ENCODE measurements at places on chromosomes 5 and 9. TPM values are rescaled to one million over a fixed set of nuclear protein-coding genes. Genes with fewer than 3 reads are reported as not detected.

DNA sequence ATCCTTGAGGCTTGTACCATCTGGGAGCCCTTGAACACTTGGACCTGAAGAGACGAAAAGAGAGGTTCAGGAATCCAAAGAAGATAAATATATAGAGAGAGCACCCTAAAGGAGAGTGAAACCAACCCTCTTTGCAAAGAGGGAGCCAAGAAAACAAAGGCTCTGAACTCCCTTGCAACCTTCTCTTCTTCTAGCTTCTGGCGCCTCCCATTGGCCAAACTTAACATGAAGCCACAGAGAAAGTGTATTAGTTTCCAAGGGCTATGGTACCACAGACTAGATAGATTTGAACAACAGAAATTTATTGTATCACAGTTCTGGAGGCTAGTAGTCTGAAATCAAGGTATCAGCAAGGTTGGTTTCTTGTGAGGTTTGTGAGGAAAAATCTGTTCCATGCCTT is 175.1 kb downstream of the HCN1 start:
- DNase-seq, result no peak

- no peak for DNase-seq
Measured at GRCh38 chr9:130992682-130993032, 16.3 kb upstream of the LAMC3 start.

DNA sequence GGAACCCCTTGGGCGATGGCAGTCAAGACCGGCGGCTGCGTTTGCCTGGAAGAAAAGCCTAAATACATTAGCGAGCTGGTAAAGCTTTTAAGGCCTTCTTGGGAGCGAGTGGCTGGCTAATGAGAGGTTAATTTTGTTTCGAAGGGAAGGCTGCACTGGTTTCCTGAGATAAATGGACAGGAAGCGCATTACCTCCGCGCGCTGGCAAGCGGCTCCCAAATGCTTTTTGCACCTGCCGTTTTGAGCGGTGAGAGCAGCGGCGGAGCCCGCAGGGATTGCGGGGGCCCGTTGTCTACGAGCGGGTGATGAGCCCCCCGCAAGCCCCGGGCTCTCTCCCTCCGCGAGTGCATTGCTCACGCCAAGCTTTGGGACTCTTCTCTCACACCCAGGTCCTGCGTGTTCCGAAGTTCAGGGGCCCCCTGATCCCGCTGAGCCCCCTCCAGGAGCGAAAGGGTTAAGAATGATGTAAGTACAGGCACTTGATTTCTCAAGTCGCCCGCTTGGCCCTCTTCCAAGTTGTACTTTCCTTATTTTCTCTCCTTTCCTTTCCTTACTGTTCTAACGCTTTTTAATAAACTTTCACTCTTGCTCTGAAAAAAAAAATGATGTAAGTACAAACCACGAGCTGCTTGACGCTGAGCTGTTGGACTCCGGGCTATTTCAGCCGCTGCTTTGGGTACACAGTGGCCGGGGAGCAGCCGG is 3.1 kb upstream of the RGMB start:
- peak; percentile 57 for DNase-seq

- DNase-seq, result peak; percentile 67
Measured at GRCh38 chr5:177086654-177087397, at the start of gene FGFR4. Gene FGFR4, plus strand, starts transcription at chr5:177086915. Its CDS starts 2,688 bp downstream, at chr5:177089603.

- no peak for DNase-seq
Measured at GRCh38 chr5:39501397-39501796, 76.6 kb upstream of the DAB2 start.

DNA sequence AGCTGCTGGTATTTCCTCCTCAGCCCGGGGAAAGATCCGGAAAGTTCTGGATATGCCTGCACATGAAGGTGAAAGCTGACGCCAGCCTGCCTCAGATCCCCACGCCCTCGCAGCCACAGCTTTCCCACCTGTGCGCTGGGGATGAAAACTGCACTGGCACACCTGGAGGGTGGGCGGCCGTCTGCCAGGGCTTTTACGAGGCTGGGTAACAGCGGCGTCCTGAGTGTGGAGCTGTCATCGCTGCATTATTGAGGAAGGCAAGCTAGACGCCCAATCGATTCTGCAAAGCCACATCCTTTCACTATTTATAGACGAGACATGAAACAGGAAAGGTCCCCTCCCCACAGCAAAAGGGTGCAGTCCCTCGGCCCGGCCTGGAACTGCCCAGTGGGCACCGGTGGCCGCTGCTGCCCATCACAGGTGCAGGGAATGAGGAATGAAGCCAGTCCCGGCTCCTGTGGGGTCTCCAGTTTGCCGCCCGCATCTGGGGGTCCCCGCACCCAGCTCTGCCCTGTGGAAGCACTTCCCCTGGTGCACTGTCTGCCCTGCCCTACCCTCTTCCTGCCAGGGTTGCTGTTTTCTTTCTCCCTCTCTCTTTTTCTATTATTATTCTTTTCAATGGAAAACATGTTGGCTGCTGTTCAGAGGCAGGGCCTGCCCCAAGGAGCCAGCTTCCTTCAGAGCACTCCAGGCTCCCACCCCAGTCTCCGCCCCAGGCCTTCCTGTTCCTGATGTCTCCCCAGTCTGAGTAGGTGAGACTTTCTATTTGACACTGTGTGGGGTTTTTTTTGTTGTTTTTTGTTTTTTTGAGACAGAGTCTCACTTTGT is 7.0 kb downstream of the NOTCH1 start:
- DNase-seq, result no peak

- DNase-seq, result no peak
Measured at GRCh38 chr9:35516479-35516878, 26.6 kb downstream of the RUSC2 start.

GRCh38 chr9:124513376-124513994 is 6.3 kb upstream of the NR5A1 start:
- no peak for DNase-seq

- DNase-seq, result no peak
Measured at GRCh38 chr9:101791533-101791932, 53.1 kb upstream of the GRIN3A start.

DNA sequence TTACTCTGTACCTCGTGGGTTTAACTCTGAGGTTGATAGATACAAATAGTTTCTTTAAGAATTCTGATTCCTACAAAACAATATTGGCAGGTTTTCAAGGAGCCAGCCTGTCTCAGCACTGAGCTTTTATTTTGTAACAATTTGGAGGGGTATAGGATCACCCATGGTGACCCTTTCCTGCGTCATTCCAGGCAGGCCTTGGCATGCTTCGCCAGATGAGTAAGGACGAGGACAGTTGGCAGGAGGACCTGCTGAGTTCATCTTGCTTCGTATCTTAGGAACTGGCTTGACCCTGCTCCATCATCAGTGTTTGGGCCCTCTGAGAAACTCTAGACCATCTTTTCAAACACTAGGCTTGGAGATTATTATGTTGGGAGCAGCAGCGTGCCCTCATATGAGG is 17.9 kb downstream of the ZNF462 start:
- no peak for DNase-seq

GRCh38 chr5:180869587-180869986 is 8.5 kb upstream of the ZFP62 start:
- no peak for DNase-seq

DNA sequence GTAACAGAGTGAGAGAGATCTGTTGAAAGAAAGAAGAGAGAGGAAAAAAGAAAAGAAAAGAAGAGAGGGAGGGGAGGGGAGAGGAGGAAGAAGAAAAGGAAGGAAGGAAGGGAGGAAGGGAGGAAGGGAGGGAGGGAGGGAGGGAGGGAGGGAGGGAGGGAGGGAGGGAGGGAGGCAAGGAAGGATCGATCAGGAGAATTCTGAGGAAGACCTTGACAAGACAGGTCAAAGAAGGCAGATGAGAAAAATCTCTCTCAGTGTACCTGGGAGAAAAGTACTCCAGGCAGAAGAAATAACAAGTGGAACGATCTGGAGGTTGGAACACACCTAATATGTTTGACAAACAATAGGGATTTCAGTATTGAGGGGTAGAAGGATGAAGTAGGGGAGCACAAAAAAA is 64.6 kb upstream of the SUSD1 start:
- DNase-seq, result no peak

- DNase-seq, result no peak
Measured at GRCh38 chr5:24389968-24390367, 254.8 kb downstream of the CDH10 start.

DNA sequence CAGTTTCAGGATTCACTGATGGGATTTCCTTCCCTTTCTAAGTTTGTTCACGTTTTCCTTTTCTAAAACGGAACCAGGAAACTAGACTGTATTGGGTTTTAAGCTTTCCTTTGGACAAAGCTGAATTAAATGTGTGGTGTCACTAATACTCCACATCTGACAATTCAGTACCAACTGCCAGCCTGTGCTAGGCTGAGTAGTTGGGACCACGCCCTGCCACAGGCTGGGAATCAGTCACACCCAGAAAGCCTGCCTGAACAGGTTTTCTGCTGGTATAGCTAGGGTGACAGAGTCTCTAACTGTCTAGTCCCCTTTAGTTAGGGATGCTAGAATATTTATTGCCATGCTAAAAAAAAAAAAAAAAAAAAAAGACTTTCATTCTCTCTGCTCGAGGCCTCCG is 15.6 kb downstream of the SPACA9 start:
- peak; percentile 52 for DNase-seq

GRCh38 chr5:139789116-139789844 is 6.3 kb upstream of the PSD2 start:
- no peak for DNase-seq

- no peak for DNase-seq
Measured at GRCh38 chr9:136719195-136719880, 7.0 kb downstream of the DIPK1B start.

- DNase-seq, result no peak
Measured at GRCh38 chr9:14824481-14824880, 85.7 kb downstream of the FREM1 start.

DNA sequence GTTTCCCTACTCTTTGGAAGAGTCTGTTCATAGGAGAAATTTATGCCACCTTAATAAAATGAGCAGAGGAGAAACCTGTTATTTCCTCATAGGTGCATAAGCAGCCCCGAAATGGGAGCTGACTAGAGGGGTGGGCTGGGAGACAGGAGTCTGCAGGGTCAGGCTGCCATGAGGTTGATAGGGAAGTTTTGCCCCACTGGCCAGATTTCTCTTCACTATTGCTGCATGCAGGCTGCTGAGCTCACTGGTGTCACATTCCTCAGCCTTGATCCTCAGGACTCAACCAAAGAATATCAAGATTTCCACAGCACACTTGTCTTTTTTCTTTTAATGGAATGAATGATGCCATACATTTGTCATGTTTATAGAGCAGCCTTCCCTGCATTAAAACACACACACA is 60.7 kb downstream of the BHMT start:
- DNase-seq, result no peak

DNA sequence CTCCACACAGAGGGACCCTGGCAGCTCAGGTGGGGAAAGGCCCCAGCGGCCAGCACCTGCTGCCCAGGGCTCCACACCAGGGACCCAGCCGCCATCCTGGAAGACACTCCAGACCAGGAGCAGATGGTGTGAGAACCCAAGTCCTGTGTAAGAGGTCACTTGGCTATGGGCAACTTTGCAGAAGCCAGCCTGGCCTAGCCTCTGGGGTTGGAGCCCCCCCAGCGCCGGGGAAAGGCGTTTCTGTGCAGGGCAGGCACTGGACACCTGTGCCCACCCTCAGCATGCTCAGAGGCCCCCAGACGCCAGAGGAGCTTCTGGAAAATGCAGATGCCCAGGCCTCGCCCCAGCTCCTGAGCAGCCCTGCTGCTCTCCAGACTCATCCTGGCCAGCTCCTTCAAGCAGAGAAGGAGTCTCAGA is 34.0 kb downstream of the RASGEF1C start:
- no peak for DNase-seq

GRCh38 chr5:127805448-127805847 is 102.3 kb downstream of the CCDC192 start:
- DNase-seq, result no peak

- no peak for DNase-seq
Measured at GRCh38 chr9:121122246-121123032, 47.7 kb downstream of the CNTRL start.

- DNase-seq, result no peak
Measured at GRCh38 chr9:36328798-36329411, 70.7 kb upstream of the GNE start.

DNA sequence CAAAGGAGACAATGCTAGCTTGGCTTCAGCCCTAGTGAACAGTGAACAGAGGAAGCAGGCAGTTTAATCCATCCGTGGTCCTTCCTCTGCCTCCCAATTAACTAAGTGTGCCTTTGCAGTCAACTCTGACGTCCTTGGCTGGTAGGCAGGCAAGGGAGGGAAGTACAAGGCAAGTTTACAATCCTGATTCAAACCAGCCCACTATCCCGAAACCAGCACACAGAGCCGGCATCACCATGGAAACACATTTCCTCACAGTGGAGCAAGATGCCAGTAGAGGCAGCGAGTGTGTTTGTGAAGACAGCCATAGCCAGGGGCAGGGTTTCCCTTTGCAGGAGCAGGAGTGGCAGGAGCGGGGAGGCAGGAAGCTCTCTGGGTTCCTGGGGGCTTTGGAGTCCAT is 73.9 kb downstream of the GOLPH3 start:
- DNase-seq, result no peak

DNA sequence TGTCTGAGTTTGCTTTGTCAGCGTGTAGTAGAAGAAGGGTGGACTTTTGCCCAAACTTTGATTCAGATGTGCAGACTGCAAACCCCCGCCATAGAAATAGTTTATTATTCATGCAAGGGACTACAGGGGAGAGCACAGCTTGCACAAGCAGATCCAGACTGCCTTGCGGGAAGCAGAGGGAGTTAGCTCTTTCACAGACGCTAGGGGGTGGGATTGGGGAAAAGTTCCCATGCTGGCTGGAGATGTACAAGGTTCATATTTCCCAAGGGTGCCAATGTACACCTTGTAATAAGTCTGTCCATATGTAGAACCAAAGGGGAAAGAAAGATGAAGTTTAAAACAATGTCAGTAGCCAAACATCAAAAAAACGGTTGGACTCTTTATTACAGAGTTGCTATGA is 749.7 kb upstream of the COX7C start:
- DNase-seq, result no peak

DNA sequence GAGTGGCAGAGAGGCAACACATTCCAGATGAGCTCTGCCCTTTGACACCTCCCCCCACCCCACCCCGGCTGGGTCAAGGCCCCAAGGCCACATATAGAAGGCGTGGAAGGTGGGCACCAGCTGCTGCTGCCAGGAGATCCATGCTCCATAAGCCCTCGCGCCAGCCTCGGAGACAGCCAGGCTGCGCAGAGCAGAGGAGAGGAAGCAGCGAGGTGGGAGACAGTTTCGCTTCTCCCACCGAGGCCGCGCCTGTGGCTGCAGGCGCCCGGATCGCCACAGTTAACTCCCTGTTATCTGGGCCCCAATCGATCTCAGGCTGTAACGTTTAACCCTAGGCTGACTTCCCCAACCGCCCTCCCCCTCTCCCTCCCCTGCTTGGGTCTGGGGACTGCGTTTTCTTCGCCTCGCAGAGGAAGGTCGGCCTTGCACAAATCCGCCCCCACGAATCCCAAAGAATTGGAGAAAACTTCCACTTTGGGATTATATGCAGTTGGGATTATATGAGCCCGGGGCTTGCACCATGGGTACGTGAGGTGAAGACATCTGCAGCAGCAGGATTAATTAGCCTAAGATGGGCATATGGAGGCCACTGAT is 1.1 kb upstream of the CXXC5 start:
- DNase-seq, result no peak

CXCL14 gene
- 2.3 TPM for total RNA-seq

PCDHAC1 gene
- 0.47 TPM for total RNA-seq

CYSRT1 gene
- total RNA-seq, result 1.9 TPM

LCN10 gene
- total RNA-seq, result 40.6 TPM

ERAP2 gene
- total RNA-seq, result 9.2 TPM

SHROOM1 gene
- total RNA-seq, result 263 TPM

IQGAP2 gene
- total RNA-seq, result 9.7 TPM

AGXT2 gene
- not detected for total RNA-seq

VCAN gene
- 75.9 TPM for total RNA-seq

CSF1R gene
- total RNA-seq, result 16.9 TPM

RASEF gene
- 33.7 TPM for total RNA-seq

SLC34A1 gene
- not detected for total RNA-seq

MAMDC4 gene
- total RNA-seq, result 10.7 TPM
